Transverse colon (tissue), 4 donors: ENCODE measurements at places on chromosomes 4 and X. TPM values are rescaled to one million over a fixed set of nuclear protein-coding genes. Genes with fewer than 3 reads are reported as not detected.

The DOK7 gene
- 0.95 TPM for total RNA-seq

The SOD3 gene
- 112 TPM for total RNA-seq

The HTN3 gene
- not detected for total RNA-seq

The KLB gene
- total RNA-seq, result 2.5 TPM

DNA sequence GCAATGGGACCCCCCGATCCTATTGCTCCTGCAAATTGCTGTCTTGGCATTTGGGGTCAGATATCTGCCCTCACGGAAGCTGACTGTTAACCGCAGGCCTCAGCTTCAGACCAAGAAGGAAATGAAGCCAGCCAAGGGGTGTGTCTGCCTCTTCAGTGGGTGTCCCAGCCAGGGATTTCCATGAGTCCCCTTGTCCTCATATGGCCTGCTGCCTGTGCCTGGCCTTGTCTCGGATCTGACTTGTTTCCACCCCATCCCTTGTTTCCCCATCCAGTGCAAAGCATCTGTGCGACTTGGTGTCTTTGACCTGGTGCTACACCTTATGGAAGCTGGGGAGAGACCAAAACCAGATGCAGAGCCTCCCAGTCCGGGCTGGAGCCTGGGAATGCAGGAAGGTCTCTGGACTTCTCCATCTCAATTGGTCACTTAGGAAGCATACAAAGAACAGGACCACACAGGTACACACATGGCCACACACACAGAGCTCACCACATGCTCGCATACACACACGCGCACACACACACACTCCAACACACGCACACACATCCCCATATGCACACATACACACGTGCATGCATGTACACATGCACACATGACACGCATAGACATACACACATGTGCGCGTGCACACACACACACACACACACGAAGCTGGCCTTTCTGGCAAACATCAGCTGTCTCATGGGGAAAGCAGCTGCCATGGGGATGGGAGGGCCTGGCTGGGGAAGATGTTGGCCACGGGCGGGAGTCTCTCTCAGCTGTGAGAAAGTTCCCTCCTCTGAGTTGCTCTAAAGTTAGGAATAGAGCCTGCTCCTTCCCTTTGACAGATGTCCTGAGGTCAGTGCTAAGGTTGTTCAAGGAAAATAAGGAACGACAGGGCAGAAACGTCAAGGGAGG lies 65.5 kb downstream of the CRMP1 start:
- DNase-seq, result no peak
- H3K27me3 ChIP-seq, result no peaks in the 10 kb centered on the region
- H3K36me3 ChIP-seq, result no peaks in the 10 kb centered on the region

DNA sequence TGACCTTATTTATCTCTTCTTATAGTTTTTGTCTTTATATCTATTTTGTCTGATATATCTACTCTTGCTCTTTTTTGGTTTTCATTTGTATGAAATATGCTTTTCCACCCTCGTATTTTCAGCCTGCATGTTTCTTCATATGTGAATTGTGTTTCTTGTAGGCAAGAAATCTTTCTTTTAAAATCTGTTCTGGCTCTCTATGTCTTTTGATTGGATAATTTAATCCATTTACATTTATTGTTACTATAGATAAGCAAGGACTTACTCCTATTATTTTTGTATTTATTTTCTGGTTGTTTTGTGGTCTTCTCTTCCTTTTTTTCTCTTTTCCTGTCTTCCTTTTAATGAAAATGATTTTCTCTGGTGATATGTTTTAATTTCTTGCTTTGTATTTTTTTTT lies 403.1 kb downstream of the DCAF12L2 start:
- no peak overlapping the region for H3K4me3 ChIP-seq
- no peak overlapping the region for H3K27ac ChIP-seq
- H3K36me3 ChIP-seq, result no peaks in the 10 kb centered on the region
- H3K4me1 ChIP-seq, result no peaks in the 10 kb centered on the region

GRCh38 chr4:76717431-76717830 lies 180.5 kb downstream of the SOWAHB start:
- H3K4me1 ChIP-seq, result peaks cover 5% of the 10 kb centered on the region
- peaks cover under 1% of the 10 kb centered on the region for H3K36me3 ChIP-seq
- no peak for DNase-seq
- H3K27ac ChIP-seq, result no peak overlapping the region
- H3K27me3 ChIP-seq, result no peaks in the 10 kb centered on the region

DNA sequence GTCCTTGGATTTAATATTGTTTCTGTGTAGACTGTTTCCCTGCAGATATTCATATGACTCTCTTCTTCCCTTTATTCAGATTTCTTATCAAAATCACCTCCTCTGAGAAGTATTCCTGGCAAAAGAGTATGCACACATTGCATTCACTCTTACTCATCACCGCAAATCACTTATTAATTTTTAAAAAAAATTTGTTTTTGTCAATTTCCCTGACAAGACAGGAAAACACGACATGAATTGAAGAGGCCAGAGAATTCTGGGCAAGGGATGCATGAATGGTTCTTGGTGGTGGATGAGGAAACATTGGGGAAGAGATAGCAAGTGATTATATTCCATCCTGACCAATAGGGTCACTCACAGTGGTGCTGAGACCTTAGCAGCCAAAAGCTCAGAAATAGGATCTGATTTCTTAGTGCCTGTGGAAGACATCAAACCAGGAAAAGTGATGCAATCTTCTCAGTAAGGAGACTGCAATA lies 522.5 kb upstream of the AGA start:
- no peak overlapping the region for H3K4me3 ChIP-seq
- no peaks in the 10 kb centered on the region for H3K4me1 ChIP-seq
- no peak overlapping the region for H3K27ac ChIP-seq

GRCh38 chr4:6467600-6467999 lies 4.8 kb downstream of the PPP2R2C start:
- H3K4me3 ChIP-seq, result no peak overlapping the region
- H3K4me1 ChIP-seq, result no peaks in the 10 kb centered on the region
- H3K27me3 ChIP-seq, result peaks cover 54% of the 10 kb centered on the region
- no peaks in the 10 kb centered on the region for H3K36me3 ChIP-seq
- DNase-seq, result no peak
- no peak overlapping the region for H3K27ac ChIP-seq

GRCh38 chr4:147779451-147779850 lies 47.6 kb downstream of the ARHGAP10 start:
- H3K4me3 ChIP-seq, result no peak overlapping the region
- no peaks in the 10 kb centered on the region for H3K27me3 ChIP-seq
- no peaks in the 10 kb centered on the region for H3K4me1 ChIP-seq
- no peaks in the 10 kb centered on the region for H3K36me3 ChIP-seq

DNA sequence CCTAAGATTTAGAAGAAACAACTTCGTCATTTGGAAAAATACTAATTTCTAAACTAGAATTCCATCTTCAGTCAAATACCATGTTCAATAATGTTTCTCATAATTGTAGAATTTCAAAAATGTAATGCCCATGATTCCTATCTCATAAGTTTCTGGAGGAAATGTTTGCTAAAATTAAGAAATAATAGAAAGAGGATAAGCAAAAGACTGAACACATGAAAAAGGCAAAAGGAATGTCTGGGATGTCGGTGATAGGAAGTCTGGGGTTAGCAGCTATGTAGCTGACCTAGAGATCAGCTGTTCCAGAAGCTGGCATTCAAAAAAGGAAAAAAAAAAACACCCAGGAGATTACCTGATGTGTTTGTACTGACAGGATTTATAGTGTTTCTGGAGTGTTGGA lies 18.9 kb upstream of the PCDH10 start:
- no peak for DNase-seq
- no peaks in the 10 kb centered on the region for H3K36me3 ChIP-seq
- no peaks in the 10 kb centered on the region for H3K4me1 ChIP-seq
- no peak overlapping the region for H3K27ac ChIP-seq
- no peak overlapping the region for H3K4me3 ChIP-seq

DNA sequence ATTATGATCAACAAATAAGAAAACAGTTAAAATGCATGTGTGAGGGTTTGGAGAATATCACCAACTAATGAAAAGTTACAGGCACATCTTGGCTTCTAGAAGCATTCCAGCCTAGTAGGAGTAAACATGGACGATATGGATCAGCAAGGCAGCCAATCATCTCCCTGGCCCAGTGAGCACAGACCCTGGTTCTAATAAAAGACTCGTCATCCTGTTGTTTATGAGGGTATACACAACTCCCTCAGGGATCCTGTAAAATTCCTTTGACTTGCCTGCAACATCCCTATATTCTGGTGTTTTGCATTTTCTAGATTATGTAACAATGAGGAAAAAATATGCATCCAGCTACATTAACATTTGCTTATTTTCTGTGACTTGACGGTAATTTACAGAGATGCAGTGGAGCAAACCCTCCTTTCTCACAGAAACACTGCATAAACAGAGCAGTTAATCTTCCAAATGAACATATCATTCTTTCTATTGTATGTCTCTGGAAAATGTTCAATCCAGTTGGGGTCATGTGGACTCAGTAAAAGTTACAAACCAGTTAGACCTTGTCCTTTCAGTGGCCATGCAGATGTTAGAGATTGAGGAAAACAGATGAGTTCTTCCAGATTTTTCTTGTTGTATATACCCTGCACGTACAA lies 88.9 kb upstream of the NDP start:
- H3K27me3 ChIP-seq, result no peaks in the 10 kb centered on the region
- no peak overlapping the region for H3K27ac ChIP-seq
- H3K4me1 ChIP-seq, result no peaks in the 10 kb centered on the region
- DNase-seq, result no peak
- H3K4me3 ChIP-seq, result no peak overlapping the region

- no peaks in the 10 kb centered on the region for H3K4me1 ChIP-seq
- no peaks in the 10 kb centered on the region for H3K27me3 ChIP-seq
- H3K4me3 ChIP-seq, result no peak overlapping the region
- no peak for DNase-seq
- no peak overlapping the region for H3K27ac ChIP-seq
- H3K36me3 ChIP-seq, result no peaks in the 10 kb centered on the region
Measured at GRCh38 chrX:119174900-119175299, 47.3 kb upstream of the KIAA1210 start.

DNA sequence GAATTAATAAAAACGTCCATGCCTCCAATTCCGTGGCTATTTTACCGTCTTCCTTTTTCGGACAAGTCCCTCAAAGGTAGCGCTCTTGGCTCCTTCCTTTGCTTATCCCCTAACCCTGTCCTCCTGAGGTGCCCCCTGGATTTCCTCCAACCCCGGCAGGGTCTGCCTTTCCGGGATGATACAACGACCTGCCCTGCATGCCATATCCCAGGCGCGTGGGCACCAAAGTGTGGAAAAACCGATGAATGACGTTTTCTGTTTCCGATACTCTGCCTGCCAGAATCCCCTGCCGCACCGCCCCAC lies 706 bp upstream of the CSTF2 start:
- no peaks in the 10 kb centered on the region for H3K27me3 ChIP-seq
- peak overlapping the region; percentile 53 for H3K4me3 ChIP-seq
- H3K36me3 ChIP-seq, result no peaks in the 10 kb centered on the region
- peak overlapping the region; percentile 84 for H3K27ac ChIP-seq
- no peak for DNase-seq

DNA sequence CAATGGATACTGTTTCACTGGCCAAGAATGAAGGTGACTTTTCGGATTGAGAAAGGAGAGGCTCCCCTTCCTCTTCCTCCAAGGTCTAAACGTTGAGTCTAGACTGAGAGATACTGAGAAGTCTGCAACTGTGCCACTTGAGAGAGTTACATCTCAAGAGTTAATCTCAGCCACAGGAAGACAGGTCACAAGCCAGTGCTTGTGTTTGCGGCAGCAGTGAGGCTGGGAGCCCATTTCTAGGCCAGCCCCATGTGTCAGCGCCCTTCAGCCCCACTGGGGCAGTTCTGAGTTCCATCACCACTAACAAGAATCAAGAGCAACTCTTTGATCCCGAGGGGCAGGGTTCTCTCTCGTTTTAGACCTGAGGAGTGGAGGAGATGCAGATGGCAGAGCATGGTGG lies 7.3 kb upstream of the SEC24D start:
- no peak for DNase-seq
- no peak overlapping the region for H3K4me3 ChIP-seq
- H3K4me1 ChIP-seq, result no peaks in the 10 kb centered on the region
- no peak overlapping the region for H3K27ac ChIP-seq
- no peaks in the 10 kb centered on the region for H3K36me3 ChIP-seq

DNA sequence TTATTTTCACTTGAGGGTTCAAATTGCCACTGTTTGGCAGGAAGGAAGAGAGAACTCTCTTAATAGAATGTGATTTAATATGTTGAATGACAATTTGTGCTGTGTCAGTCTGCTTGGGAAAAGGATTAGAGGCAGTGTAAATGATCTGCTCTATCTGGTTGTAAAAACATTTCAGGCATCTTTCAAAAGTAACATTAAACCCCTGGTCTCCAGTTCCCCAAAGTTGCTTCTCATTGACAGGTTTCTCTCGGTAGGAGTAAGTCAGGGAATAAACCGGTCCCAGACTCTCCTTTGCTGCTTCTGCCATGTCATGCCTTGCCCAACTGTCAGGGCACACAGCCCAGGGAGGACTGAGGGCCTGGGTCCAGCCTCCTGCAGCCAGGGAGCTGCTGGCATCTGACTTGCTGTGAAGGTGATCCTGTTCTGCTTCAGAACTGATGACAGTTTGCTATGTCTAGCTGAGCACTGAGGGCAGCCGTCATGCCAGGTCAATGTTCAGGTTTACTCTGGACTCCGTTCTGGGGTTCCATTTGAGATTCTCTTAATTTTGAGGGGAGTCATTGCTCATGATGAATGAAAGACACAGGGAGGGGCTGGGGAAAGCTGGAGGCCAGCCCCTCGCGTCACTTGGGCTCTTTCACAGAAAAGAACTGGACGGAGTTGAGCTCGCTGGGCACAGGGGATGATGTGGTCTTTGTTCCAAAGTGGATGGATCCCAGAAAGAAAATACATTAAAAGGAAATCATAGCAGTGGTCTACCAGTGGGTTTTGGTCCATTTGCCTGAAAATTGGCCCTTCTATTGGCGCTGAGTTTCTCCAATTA lies 312.4 kb downstream of the ARHGAP10 start:
- DNase-seq, result no peak
- H3K27ac ChIP-seq, result no peak overlapping the region
- H3K4me3 ChIP-seq, result no peak overlapping the region
- H3K36me3 ChIP-seq, result no peaks in the 10 kb centered on the region

DNA sequence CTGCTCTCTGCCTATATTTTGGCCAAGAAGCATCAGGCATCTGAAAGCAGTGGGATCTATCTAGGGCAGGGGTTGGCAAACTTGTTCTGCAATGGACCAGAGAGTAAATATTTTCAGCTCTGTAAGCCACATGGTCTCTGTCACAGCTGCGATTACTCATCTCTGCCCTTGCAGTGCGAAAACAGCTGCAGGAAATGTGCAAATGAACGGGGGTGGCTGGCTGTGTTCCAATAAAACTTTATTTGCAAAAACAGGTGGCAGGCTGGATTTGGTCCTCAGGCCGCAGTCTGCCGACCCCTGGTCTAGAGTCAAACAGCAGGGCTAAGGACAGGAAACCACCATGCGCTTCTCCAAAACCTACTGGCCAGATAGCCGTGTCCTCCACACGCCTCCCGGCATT lies 48.6 kb downstream of the ACOX3 start:
- no peaks in the 10 kb centered on the region for H3K27me3 ChIP-seq
- peak overlapping the region; percentile 87 for H3K27ac ChIP-seq
- peaks cover 10% of the 10 kb centered on the region for H3K36me3 ChIP-seq
- no peak overlapping the region for H3K4me3 ChIP-seq
- peak; percentile 53 for DNase-seq

GRCh38 chr4:143437937-143438336 lies 75.6 kb upstream of the SMARCA5 start:
- no peaks in the 10 kb centered on the region for H3K36me3 ChIP-seq
- H3K4me1 ChIP-seq, result no peaks in the 10 kb centered on the region
- H3K27ac ChIP-seq, result no peak overlapping the region
- H3K27me3 ChIP-seq, result no peaks in the 10 kb centered on the region
- no peak for DNase-seq
- no peak overlapping the region for H3K4me3 ChIP-seq

GRCh38 chrX:123320622-123321021 lies 136.5 kb downstream of the GRIA3 start:
- H3K4me1 ChIP-seq, result no peaks in the 10 kb centered on the region
- no peaks in the 10 kb centered on the region for H3K27me3 ChIP-seq
- no peak overlapping the region for H3K27ac ChIP-seq
- no peak overlapping the region for H3K4me3 ChIP-seq
- no peak for DNase-seq
- no peaks in the 10 kb centered on the region for H3K36me3 ChIP-seq
